Umbilical cord (tissue), 2 donors: ENCODE measurements at places on chromosomes 5 and 9. TPM values are rescaled to one million over a fixed set of nuclear protein-coding genes. Genes with fewer than 3 reads are reported as not detected.

- no peak for DNase-seq
These were observed 9.6 kb upstream of the PHF24 start for GRCh38 chr9:34948451-34948850.

GRCh38 chr9:104075801-104076753 is 18.0 kb upstream of the SMC2 start:
- DNase-seq, result peak; percentile 19

GRCh38 chr5:68115584-68115983 is 100.0 kb upstream of the PIK3R1 start:
- DNase-seq, result no peak

OMD gene
- total RNA-seq, result 17.1 TPM

DNA sequence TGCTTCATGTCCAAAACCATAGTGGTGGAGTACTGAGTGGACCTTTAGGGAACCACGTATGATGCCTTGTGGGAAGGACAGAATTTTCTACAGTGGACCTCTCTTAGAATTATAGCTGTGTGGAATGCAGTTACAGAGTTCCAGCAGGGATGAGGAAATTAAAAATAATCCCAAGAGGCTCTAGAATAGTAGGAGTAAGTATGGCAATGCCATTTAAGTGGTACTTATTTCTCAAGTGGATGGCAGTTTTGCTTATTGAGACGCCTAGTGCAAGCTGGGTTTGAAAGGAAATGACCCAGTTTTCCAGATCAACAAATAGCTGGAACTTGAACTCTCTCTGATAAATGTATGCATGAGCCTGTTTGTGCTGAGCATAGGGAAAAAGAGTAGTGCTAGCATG is 431.6 kb downstream of the PRR16 start:
- DNase-seq, result no peak

DNA sequence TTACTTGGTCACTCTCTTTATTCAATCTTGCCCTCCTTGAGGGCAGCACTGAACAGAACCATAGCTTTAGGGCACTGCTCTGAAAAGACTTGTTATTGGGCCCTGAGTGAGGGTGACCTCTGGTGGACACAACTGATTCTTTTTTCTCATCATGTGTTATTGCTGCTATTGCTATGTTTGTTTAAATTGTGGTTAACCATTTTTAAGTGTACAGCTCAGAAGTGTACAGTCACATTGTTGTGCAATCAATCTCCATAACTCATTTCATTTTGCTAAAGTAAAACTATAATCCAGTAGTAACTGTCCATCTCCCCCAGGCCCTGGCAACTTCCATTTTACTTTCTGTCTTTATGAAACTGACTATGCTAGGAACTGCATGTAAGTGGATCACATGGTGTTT is 351.1 kb upstream of the RIOK2 start:
- DNase-seq, result peak; percentile 39

DNA sequence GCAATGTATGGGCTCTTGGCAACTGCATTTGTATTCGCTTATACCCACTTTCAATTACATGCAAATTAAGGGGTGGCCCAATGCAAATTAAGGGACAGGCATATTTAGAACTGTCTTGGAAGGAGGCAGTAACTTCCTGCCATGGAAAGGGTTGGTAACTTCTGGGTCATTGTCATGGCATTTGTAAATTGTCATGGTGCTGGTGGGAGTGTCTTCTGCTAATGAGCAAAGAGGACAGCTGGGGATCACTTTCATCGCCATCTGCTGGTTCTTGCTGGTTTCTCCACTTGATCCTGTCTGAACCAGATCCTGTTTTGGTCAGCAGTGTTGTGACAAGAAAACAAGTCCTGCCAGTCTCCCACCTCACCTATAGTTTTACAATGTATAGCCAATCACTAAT is 23.3 kb upstream of the UGT3A2 start:
- no peak for DNase-seq

LRRTM2 gene
- total RNA-seq, result 2.4 TPM

GRCh38 chr9:37449862-37450632 is 15.2 kb downstream of the ZBTB5 start:
- DNase-seq, result no peak

DNA sequence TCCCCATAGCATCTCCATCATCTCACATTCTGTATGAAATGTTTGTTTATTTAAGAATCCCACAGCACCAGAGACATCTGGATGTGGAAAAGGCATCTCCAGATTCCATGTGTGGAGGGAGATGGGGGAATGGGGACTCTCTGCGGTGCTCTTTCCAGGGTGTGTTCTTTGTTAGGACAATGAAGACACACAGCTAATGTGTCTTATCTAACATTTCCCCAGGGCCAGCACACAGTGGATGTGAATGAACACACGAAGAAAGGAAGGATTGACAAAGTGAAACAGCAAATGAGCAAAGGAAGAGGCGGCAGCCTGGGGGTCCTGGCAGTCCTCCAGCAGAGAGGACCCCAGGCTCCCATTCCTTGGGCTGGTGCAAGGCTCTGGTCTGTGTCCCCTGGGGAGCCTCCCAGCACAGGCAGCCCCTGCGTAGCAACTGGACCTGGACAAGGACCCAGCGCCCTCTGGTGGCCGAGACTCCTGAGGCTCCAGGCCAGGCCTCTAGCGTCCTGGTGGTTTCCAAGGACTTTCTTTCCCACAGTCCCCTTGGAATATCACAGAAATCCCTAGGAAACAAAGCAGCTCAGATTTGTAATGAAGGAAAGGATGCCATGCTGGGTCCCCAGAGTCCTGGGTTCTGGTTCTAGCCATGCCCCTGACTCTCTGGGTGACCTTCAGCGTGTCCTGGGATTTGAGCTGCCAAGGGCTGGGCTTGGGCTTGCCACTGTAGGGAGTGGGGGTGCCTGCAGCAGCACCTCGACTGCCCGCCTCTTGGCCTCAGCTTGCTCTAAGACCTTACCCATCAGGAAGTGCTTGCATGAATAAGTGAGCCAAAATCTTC is 3.5 kb upstream of the PDLIM7 start:
- peak; percentile 92 for DNase-seq

DNA sequence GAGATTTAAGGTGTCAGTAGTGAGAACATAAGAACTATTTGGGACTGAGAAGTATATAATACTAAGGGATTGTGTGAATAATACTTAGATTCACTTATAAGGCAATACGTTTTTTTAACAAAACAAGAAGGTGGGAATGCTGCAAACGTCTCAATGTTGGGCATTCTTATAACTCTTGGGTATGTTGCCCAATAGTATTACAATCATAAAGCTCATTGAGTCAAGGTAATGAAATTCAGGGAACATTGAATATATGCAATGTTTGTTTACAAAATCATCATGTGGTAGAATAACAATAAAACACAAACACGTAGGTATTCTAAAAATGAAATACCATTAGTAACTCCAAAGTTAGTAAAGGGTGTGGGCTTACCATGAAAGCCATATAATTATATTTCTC is 400.7 kb downstream of the KIAA0825 start:
- no peak for DNase-seq

DNA sequence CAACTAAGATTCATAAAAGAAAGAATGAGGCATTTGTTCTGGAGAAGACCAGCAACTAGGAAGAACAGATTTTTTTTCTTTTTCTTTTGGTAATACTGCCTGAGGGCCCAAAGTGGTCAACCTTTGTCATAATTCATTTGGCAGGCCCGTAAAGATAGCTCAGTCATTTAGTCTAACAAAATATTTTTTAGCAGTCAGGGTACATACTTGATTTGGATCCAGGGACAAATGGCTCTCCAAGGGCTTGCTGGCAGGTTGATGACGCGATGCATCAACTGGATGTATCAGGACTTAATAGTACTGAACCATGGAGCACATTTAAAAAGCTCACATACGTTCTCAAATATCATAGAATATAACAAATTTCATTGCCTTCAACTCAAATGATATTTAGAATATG is 203.4 kb upstream of the ZNF608 start:
- DNase-seq, result no peak

DNA sequence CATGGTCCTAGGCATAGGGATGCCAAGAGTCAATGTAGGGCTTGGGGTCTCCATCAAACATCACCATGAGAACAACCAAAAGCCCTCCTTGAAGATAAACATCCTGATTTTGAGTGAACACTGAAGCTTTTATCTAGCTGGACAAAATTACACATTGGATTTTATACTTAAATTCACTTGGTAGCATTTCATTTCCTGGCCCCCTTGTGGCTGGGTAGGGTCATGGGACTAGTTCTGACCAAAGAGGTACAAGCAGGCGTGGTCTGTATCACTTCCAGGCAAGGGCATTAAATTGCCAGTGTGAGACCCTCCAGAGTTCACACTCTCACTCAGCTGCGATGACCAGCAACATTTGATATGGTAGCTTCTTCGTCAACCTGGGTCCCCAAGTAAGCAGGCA is 320.3 kb downstream of the ACTL7B start:
- DNase-seq, result no peak

DNA sequence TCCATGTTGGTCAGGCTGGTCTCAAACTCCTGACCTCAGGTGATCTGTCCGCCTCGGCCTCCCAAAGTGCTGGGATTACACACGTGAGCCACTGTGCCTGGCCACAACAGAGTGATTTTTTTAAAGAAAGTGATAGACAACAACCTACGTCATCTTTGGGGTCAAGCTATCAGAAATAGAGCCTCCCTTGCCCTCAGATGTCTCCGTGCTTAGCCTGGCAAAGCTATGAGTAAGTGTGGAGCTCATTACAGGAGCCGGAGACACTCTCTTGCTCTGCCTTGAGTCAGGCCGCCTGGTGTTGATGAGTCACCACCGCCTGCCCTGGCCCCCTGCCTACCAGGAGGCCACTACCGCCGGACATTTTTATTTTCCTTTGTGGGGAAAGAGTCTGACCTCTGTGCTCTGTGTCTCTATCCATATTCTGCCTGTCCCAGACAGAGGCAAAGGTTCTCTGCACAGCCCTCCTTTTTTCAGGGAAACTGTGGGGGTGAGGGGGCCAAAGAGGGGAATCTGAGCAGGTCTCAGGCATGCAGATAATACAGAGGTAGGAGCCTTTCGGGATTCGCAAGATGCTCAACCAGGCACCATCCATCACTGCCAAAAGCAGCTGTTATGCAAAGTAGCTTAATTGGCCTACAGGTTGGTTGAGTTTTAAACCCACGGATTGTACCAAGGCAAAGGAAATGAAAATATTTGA is 123.7 kb upstream of the CPEB4 start:
- peak; percentile 90 for DNase-seq

IFNE gene
- 11.1 TPM for total RNA-seq

DNA sequence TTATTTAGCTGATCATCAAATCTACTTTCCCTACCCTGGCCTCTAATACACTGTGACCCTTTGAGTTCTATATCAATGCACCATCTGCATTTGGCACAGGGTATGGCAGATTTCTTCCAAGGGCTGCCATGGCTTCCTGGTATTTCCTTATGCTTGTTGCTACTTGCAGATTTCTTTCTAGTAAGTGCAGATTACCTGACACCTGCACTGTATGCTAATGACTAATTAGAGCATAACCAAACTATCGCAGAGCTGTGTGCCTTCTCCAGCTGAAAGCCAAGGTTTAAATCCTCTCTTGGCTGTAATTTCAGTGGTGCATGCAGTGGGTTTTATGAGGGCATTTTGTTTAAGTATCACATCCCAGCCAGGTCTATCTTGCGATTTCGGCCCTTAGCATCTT is 293.7 kb downstream of the KIF4B start:
- DNase-seq, result no peak

PCSK5 gene
- total RNA-seq, result 15.9 TPM

- peak; percentile 65 for DNase-seq
These were observed 33.4 kb downstream of the ARHGAP26 start for GRCh38 chr5:142803428-142804125.

GRCh38 chr9:70007831-70008230 is 35.8 kb upstream of the MAMDC2 start:
- DNase-seq, result no peak

- no peak for DNase-seq
These were observed 876 bp upstream of the JAK2 start for GRCh38 chr9:4984171-4984620.

- no peak for DNase-seq
These were observed 717.3 kb upstream of the CHD1 start for GRCh38 chr5:99646011-99646647.

BAAT gene
- total RNA-seq, result 1.2 TPM

CAVIN4 gene
- total RNA-seq, result 2.4 TPM

DNA sequence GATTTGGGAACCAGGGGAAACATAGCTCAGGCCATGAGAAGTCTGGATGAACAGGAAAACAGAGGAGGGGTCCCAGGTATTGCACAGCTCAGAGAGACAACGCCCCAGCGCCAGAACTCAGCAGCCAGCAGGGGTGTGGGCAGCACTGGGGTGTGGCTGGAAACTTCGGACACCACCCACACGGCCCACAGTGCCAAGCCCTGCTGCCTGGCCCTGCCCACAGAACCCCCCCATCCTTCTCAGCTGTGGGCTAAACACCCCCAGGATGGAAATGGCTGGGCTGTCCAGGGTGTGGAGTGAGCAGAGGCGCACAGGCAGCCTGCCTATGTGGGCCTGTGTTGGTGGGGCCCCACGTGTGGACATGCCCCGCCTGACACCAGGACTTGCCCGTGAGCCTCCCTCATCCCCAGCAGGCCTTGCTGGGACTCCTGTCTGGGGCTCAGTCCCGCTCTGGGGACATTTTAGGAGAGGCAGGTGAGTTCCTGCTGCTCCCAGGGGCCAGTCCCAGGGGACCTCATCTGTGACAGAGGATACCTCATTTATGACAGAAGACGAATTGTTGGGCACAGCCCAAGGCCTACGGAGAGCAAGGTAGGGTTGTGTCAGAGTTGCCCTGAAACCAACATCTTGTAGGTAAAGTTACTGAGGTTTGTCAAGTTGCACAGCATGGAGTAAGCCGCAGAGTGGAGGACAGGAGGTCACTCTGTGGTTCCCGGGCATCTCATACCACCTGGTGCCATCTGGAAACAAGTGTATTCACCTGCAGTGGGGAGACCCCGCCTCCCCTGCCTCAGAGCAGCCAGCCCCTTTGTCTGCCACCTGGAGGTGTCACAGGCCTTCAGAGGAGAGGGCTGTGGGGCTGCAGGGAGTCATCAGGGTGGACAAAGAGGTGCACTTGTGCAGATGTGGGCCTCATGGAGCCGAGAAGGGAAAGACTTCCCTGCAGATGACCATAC is 183.2 kb downstream of the AUH start:
- no peak for DNase-seq

- DNase-seq, result no peak
These were observed 128.7 kb downstream of the C5orf15 start for GRCh38 chr5:133839721-133840120.

GRCh38 chr9:8408575-8409190 is 609.1 kb upstream of the DMAC1 start:
- no peak for DNase-seq

CREB3 gene
- total RNA-seq, result 41.9 TPM

PDE8B gene
- total RNA-seq, result 5.8 TPM

GRCh38 chr5:334903-335739 is 13.6 kb downstream of the AHRR start:
- no peak for DNase-seq

DNA sequence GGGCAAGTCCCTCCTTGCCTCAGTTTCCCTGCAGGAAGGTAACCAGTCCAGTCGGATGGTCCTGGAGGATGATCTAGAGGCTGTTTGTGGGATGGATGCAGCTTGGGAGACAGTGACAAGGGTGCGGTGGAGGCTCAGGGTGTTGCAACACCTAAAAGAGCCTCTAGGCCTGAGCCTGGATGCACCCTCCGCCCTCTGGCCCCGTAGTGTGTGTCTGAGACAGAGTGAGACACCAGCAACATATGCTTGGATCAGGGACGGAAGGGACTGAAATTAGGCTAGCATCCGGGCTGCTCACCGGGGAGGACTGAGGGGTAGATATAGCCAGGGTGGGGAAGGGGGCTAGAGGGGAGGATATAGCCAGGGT is 1.1 kb downstream of the CRAT start:
- DNase-seq, result no peak
